Activated T-helper 1 cell treated with Interleukin-2 at 50 U/mL for 16 hours (primary cell): ENCODE measurements at places on chromosomes 3 and 15.

- DNase-seq: no peak
Observed at GRCh38 chr3:127473244-127474024, 117.1 kb downstream of the TPRA1 start.

DNA sequence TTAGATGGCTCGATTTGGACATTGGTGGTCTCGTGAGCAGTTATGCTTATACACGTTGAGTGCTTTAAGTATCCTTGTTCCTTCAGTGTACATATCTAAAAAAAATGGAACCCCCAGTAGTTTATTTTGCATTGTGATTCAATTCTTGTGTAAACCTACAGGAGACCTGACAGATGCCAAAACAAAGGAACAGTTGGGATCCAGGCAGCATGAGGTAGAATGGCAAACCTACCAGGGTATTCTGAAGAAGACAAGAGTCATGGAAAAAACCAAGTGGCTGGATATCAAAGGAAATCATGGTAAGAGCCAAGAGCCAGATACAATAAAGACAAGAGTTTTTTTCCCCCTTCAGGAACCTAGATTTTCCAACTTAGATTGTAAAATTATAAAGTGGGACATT is 2.0 kb downstream of the TMEM62 start:
- DNase-seq: no peak

GRCh38 chr3:185308126-185308754 is 54.4 kb upstream of the EHHADH start:
- DNase-seq: no peak

GRCh38 chr3:119352034-119352609 is 57.9 kb downstream of the ARHGAP31 start:
- no peak for DNase-seq

DNA sequence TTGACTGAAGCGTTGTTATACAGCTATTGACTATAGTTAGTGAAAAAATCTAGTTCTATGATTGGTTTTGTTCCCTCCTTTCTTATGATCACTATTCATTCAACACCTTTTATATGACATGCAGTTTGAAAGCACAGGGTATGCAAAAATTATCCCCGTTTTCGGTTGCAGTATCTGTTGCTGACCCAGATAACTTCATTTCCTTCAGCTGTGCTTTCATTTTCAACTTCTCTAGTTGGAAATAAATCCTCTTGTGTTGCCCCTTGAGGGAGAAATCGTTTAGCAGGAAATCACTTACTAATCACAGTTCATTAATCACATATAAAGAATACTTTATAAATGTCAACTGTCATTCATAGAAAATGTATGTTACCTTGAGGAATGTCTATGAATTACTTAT is 55.1 kb downstream of the MBNL1 start:
- no peak for DNase-seq

DNA sequence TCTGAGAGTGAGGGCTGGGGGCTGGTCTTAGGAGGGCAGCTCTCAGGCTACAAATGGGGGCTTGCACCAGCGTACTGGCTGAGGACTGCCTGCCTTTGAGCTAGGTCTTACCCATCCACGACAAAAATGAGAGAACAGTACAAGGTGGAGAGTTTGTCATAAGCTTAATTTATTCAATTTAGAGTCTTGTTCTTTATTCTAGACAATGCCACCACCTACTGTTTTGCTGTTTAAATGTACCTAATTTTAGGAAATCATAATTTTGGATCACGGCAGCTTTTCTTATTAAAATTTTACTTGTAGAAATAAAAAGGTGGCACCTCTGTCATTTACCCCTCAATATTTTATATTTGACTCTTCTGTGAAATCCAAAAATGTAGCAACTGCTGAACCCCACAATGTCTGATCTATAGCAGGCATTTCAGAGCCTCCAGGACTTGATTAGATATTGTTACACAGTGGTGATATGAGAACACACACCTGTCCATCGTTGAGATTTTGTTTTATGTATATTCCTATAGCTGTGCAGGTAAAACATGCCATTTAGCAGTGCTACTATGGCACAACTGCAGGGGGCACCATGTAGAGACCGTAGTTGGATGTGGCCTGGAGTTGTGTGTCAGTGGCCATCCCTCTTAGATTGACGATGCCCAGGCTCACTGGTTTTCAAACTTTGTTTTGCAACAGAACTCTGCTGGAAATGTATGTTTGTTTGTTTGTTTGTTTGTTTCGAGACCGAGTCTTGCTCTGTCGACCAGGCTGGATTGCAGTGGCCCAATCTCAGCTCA is 88.6 kb downstream of the SLCO3A1 start:
- DNase-seq: no peak

GRCh38 chr3:101940521-101941317 is 91.4 kb downstream of the NFKBIZ start:
- DNase-seq: no peak

DNA sequence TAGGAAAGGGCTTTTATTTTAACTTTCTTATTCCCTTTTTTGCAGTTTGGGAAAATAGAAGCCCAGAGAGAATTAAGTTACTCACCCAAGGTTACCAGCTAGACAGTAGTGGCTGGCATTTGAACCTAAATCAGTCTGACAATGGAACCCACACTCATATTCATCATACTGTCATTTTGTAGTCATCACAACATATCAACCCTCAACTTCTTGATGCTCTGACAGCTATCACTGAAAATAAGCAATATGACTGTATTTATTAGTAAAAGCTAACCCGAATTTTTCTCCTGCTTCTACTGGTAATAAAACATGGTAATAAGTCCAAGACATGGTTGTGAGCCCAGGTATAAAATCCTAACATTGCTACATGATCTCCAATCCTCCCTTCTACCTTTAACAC is 585.8 kb upstream of the UBE2E2 start:
- no peak for DNase-seq

DNA sequence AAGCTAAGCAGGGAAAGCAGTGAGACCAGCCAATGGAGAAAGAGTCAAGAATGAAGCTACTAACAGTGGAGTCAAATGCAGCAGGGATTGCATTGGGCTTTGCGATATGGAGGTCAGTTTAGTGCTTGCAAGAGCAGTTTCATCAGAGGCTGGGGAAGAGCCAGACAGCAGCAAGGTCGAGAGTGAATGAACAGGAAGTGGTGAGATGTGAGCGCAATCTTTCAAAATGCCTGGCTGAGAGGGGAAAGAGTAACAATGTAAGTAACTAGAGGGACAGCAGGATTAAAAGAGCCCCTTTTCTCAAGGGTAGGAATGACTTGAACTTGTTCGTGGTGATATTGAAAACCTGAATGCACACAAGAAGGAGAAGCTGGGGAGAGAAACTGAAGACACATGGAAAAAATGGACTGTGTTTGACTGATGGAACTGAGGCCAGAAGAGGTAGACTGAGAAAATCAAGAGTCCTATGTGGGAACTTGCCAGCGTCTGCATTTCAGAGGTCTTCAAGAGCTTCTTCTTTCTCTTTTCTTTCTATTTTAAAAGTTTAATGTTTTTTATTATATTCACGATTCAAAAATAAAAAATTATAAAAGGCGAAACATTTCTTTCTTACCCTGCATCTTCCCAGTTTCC is 30.6 kb upstream of the GPR160 start:
- DNase-seq: no peak

DNA sequence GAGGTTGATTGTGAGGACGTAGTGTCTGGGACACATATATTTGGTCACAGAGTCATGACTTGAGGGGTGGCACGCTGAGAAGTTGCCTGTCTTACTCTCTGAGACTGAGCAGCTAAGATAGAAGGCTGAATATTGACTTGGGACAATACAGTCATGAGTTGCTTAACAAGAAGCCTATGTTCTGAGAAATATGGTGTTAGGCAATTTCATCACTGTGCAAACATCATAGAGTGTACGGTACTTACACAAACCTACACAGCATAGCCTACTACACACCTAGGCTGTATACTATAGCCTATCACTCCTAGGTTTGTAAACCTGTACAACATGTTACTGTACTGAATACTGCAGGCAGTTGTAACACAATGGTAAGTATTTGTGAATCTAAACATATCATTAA is 30.3 kb upstream of the SPESP1 start:
- DNase-seq: no peak

- no peak for DNase-seq
Observed at GRCh38 chr15:83275412-83275811, 9.1 kb downstream of the BNC1 start.

- DNase-seq: no peak
Observed at GRCh38 chr15:80175436-80175835, 22.6 kb downstream of the FAH start.

DNA sequence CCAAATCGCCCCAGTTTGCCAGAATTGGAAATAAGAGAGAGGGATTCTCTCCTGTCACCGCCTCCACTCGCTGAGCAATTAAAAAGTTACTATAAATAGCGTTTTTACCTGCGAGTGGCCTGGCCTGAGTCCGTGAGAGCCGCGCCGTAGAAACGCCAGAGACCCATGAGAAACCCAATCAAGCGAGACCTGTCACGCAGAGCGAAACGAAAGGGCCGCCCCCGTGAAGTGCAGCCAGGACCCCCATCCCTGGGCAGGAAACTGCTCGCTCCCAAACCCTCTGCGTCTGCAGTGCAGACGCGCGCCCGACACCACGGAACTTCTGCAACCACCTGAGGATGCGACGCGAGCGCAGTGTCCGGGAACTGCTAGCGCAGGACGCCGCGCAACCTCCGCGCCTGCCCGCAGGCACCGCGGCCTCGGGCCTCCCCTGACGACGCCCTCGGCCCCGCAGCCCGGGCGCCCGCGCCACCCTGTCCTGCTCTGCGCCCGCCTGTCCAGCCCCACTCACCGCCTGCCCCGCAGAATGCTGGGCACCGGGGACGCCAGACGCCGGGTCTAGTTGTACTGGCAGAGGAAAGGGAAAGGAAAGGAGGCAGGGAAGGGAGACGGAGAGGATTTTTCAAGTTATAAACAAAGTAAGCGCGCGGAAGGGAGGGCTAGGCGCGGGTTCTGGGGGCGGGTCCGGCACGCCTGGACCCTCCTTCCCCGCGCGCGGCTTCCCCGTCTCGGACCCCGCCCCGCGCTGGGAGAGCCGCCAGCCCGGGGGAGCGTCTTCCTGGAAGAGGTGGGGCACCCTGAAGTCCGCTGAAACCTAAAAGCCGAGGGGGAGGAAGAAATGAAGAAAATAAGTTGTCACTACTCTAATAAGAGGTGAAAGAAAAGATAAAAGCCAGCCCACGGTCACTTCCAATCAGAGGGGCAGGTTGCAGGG is at the start of gene PLSCR4:
TSS of gene PLSCR4 (minus strand) at position 657 of the 934 bp plus-strand sequence. CDS start 29,034 bp downstream, outside the sequence.
- no peak for DNase-seq

DNA sequence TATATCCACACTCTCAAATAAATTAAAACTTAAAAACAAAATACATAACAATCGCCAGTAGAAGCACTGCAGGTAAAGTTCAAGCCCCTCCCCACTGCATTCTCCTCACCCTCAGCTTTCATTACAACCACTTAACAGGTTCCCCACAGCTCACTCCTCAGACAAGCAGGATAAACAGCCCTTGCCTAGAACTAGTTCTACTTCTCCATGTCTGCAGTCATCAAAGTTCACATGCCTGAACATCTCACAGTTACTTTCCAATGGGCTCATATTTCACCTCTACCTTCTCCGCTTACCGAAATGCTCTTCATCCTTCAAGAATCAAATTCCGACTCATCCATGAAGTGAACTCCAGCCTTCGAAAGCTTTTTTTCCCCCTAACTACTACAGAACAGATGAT is 4.1 kb downstream of the YEATS2 start:
- DNase-seq: no peak

- DNase-seq: no peak
Observed at GRCh38 chr3:195699860-195700259, 20.9 kb upstream of the MUC20 start.

DNA sequence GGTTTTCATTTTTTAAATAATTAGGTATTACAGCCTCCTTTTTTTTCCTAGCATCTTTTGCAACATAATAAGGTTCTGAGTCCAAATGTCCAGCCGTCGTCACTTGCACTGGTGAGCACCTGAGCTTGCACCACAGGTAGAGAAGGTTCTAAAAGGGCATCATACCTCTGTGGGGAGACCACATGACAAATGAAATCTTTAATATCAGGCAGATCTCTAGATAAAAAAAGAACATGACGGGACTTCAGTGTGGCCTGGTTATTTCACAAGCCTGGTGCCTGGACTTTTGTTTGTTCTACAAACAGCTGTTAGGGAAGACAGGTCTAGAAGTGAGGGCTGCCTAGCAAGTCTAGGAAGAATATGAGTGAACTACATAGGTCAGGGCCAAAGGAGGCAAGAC is 3.6 kb downstream of the ZBED2 start:
- DNase-seq: no peak

- no peak for DNase-seq
Observed at GRCh38 chr3:57967590-57967989, 40.6 kb upstream of the FLNB start.

DNA sequence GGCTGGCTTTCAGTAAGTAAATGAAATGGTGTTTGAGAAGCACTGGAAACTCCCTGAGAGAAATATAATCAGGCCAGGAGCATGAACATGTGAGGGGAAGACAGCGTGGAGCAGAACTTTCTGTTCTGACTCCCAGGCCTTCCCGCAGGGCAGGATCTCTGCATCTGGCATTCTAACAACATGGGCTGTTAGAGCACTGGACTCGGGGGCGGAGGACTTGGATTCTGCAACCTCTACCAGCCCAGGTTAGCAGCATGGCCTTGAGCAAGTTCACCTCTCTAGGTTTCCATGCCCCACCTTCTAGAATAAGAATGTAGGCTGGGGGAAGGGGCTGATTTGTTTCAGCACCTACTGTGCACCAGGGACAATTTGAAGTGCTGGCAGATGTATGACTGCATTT is 12.5 kb upstream of the BFSP2 start:
- DNase-seq: no peak

DNA sequence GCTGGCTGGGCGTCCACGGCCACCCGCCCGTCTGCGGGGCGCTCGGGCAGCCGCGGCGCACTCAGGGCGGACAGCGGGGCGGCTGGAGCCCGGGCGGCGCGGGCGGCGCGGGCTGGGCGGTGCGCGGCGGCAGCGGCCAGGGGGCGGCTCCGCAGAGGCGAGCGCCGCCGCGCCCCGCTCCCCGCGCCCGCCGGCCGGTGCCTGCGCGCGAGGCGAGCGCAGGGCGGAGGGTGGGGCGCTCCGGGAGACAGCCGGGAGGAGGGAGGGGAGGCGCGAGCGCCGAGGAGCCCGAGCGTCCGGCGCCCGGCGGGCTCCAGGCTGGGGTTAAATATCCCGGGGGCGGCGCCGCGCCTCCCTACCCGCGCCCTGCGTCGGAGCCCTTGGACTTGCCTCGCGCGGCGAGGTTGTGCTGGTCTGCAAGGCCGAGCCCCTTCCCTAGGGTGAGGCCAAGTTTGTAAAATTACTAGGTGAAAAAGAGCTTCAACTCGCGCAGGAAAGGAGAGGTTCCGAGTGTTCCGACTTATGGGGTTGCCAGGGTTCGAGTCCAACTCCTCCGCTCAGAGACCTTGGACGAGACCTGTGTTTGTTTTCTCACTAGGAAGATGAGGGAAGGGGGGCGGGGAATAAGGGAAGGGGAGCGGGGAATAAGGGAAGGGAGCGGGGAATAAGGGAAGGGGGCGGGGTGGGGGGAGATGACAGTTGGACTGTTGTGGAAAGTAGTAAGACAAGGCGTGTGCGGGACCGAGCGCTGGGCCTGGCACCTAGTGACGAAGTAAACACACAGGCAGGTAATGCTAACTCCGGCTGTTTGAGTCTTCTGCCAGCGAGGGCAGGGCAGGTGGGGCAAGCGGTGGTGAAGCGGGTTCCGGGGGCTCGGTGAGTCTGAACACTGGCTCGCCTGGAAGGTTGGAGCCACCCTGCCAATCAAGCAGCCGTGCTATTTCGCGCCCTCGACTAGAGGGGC is at the start of gene TNFAIP8L3:
TSS of gene TNFAIP8L3 (minus strand) at position 301 of the 964 bp plus-strand sequence. CDS start 311 bp downstream, outside the sequence.
- DNase-seq: no peak

- no peak for DNase-seq
Observed at GRCh38 chr3:196339493-196340254, 1.5 kb upstream of the TM4SF19 start.
